ENCODE measurements at places on chromosomes 2 and 18.
A peak's percentile ranks its signal among the peaks of the same experiment; 100 is the strongest.

- DNase-seq: no peak
- peaks cover 33% of the 10 kb centered on the region for H3K4me1 ChIP-seq
- H3K27ac ChIP-seq: peak overlapping the region; percentile 50
- no peak overlapping the region for H3K4me3 ChIP-seq
- H3K27me3 ChIP-seq: no peaks in the 10 kb centered on the region
Observed at GRCh38 chr2:45458909-45459563, 152.0 kb downstream of the SRBD1 start.

DNA sequence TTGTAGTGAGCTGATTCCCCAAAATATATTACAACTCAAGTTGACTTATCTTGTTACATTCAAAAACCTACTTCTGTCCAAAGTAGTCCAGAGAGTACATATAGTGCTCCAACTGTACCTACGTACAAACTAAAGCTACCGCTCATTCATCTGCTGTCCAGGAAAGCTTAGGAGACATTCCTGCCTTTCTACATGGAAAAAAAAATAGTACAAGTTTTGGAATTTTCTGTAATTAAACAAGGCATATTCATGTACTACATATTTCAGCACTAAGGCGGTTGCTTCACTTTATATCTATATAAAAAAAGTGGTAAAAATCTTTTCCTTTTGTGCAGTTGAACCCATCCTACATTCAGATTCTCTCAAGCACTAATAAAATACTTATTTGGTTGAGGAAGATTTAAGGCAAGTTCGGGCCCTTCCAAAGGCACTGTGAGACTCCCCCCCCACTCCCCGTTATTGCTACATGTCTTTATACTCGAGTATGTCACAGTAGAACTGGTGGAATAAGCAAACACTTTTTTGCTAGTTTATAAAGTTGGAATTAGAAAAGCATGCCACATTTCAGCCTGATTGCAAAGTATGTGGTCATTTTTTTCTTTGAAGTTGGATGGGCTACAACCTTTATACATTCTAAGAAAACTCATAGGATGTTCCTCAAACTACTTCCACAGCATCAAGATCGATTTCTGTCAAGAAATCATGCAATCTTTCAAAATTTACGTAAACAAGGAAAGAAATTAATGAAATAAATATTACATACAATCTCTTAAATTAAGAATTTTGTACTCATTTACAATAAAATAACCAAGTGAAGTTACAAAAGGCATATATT lies 3.7 kb downstream of the ZFP36L2 start:
- H3K27ac ChIP-seq: peak overlapping the region; percentile 96
- H3K4me1 ChIP-seq: peaks cover 48% of the 10 kb centered on the region
- DNase-seq: no peak
- peak overlapping the region; percentile 87 for H3K4me3 ChIP-seq
- H3K27me3 ChIP-seq: no peaks in the 10 kb centered on the region
- peaks cover 38% of the 10 kb centered on the region for H3K36me3 ChIP-seq

DNA sequence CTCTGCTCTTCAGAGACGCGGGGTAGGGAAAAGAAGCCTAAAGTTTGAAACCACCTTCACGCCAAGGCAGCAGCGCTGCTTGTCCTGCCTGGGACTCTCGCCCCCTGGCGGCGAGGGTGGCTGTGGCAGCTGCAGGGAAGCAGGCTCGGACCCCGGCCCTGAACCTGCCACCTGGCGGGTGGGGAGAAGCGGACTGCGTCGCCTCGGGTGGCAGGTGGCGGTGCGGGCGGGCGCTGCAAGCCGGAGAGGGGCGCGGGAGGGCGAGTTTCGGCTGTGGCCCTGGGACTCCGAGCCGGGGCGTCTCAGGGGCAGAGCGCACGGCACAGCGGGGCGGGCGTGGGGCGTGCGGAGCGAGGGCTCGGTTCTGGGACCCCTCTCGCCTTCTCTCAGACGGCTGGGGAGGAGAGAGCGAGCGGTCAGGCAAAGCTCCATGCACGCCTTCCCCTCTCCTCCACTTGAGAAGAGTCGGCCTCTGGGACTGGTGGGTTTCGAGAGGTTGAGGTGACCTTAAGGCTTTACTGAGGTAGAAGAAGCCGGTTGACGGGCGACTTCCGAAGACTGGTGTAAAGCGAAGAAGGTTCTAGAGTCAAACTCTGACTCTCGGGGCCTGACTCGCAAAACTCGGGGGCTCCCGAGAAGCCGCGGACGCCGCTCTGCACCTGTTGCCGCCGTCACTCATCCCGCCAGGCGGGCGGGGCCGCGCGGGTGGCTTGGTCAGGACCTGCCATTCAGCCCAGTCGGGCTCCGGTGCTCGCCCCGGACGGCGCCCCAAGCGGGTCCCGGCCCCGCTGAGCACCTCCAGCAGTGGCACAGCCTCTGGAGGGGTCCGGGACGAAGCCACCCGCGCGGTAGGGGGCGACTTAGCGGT lies 1.1 kb upstream of the BOLL start:
- H3K36me3 ChIP-seq: no peaks in the 10 kb centered on the region
- peaks cover 26% of the 10 kb centered on the region for H3K27me3 ChIP-seq
- H3K4me1 ChIP-seq: peaks cover 10% of the 10 kb centered on the region
- DNase-seq: peak; percentile 64
- H3K4me3 ChIP-seq: peak overlapping the region; percentile 46
- H3K27ac ChIP-seq: no peak overlapping the region

GRCh38 chr2:175205523-175205922 lies 24.0 kb upstream of the ATP5MC3 start:
- H3K4me1 ChIP-seq: no peaks in the 10 kb centered on the region
- H3K27me3 ChIP-seq: peaks cover 6% of the 10 kb centered on the region
- no peak overlapping the region for H3K4me3 ChIP-seq
- H3K27ac ChIP-seq: no peak overlapping the region
- DNase-seq: no peak
- H3K36me3 ChIP-seq: no peaks in the 10 kb centered on the region

Measured in tibial artery (tissue), 4 donors.